ENCODE measurements at places on chromosomes 3 and 15.

DNA sequence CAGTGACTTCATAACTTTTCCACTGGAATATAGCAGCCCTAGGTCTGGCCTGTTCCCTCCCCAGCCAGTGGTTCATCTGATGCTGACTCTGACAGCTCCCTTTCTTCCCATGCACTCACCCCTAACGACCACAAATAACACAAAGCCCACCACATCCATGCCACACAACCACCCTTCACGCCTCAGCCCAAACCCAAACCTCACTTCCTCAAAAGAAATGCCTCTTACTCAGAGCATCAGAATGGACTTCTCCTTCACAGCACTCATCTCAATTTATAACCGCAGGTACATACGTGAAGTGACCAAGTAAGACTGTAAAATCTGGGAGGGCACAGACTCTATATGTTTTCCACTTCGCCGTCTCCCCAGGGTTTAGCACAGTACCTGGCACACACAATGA is 1.1 kb downstream of the RBSN start:
- DNase-seq: peak; percentile 34

- no peak for DNase-seq
Observed at GRCh38 chr15:41827290-41827879, 507 bp upstream of the JMJD7 start.

- no peak for DNase-seq
Observed at GRCh38 chr15:89814112-89814742, 425 bp downstream of the ANPEP start.

DNA sequence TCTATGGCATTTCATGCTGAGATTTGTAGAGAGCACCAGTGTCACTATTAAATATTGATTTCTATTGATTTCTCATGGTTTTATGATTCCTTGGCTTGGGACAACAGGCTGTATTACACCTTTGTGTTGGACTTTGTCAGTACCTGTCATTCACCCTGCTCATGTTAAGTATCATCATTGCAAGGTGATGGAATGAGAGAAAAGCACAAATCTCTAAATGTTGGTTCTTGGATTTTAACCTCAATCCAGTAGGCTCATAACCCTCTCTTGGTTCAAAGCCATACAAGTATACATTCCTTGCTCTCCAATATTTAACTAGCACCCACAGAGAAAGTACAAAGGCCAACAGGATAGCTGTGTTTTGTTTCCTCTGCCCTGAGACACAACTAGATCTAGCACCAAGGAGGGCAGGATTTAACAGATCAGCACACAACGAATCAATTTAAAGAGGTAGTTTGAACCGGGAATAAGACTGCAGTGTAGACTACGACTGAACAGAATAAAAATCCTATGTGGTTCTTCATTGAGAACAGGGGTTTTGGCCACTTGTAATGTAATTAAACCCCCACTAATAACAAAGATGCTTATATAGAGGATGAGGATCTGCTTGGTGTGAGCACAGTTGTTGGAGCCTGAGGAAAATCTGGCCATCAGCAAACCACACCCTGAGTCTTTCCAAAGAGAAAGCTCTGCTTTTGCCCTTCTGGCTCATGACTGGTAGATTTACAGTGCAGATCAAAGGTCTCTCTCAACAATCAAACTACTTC is 78.0 kb upstream of the TNFSF10 start:
- DNase-seq: no peak

GRCh38 chr3:192684151-192684550 is 43.2 kb downstream of the FGF12 start:
- DNase-seq: no peak

DNA sequence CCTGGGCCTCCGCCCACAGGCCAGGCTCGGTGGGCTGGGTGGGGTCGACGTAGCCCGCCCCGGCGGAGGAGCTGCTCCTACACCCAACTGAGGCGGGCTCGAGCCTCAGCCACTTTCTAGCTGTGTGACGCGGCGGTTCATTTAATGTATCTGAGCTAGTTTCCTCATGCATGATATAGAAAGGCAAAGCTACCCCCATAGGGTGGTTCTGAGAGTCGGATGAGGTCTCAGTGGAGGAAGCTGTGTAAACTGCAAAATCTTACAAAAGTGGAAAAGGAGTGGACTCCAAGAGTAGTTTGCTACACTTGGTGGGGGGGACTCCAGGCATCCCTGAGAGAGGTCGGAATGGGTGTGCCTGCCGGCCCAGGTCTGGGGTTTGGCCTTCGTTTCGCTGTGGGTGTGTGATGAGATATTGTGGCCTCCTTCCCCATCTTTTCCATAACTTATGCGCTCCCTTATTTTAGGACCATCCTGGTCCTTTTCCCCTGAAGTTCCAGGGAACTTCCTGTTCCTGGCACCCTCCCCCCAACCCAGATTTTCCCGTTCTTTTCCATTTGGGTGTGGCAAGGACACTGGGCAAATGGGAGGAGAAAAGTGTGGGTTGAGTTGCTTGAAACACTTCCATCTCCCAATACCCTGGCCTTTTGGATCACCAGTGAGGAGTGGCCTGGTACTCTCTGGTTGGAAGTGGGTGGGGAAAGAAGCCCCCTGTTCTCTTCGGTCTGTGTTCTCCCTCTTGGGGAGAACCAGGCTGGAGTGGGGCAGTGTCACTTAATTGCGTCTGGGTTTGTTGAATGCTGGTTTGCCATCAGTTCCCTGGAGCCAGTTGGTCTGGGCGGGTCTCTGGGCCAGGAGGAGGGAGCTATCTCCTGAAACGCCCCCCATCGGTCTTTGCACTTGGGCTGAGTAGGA is 1.1 kb downstream of the PDIA5 start:
- DNase-seq: no peak

- peak; percentile 92 for DNase-seq
Observed at GRCh38 chr3:25648107-25648535, 16.6 kb downstream of the TOP2B start.

- no peak for DNase-seq
Observed at GRCh38 chr3:13359916-13360315, 60.2 kb downstream of the NUP210 start.

DNA sequence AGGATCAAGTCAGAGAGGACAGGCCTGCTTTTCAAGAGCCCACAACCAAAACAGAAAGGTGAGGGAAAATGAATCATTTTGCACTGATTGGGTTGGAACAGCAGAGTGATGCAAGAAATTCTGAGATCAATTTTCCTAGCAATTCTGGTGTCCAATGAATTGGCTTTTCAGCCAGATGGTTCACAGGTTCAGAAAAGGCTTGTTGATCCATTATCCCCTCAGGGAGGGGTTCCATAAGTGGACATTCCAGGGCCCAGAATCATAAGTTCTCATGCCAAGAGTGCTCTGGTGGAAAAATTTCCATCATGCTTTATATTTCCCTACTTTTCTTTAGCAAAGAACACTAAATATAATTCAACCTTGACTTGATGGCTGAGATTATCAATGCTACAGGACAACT is 16.2 kb downstream of the RBP2 start:
- DNase-seq: no peak

DNA sequence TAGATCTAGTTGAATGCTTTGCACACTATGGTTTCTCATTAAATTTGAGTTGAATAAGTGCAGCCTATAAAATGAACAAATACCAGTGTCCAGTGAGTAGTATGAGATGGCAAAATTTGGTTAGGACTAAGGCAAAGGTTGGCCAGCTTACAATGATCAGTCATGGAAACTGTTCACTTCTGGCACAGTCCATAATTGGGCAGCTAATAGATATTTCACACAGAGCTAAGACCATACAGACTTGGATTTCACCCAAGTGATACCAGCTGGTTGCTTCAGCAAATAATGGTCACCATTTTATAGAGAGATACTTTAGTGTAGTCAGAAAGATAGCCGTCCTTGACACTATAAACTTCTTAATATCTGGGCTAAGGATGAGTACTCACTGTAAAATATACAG is 15.7 kb downstream of the GAP43 start:
- DNase-seq: no peak

DNA sequence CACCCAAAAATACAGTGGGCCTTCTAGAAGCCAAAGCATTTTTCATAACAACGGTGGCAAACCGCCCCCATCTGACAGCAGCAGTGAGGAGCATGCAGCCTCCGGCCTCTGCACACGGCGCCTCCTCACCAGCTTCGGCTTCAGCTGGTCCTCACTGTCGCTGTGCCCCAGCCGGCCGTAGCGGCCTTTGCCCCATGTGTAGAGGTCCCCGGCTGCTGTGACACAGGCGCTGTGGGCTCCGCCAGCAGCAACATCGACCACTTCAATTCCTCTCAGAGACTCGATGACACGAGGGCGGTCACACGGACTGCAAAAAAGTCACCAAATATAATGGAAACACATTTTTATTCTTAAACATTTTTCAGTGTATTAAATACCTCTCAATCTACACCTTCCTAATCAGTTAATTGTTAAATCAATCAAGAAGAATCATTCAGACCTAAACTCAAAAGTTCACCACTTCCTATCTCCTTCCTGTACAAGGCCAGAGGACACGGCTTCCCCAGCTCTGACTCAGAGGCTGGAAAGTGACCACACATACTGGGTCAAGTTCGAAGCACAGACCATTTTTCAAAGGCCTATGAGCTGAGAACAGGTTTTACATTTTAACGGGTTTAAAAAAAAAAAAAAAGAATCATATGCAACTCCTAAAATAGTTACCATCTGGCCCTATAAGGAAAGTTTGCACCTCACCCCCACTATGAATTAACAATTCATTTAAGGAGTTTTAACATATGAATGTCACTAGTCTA is 33.6 kb upstream of the OCA2 start:
- DNase-seq: no peak

- no peak for DNase-seq
Observed at GRCh38 chr15:82294061-82294690, 31.6 kb downstream of the SAXO2 start.

GRCh38 chr3:89577637-89578530 is 470.5 kb downstream of the EPHA3 start:
- no peak for DNase-seq

DNA sequence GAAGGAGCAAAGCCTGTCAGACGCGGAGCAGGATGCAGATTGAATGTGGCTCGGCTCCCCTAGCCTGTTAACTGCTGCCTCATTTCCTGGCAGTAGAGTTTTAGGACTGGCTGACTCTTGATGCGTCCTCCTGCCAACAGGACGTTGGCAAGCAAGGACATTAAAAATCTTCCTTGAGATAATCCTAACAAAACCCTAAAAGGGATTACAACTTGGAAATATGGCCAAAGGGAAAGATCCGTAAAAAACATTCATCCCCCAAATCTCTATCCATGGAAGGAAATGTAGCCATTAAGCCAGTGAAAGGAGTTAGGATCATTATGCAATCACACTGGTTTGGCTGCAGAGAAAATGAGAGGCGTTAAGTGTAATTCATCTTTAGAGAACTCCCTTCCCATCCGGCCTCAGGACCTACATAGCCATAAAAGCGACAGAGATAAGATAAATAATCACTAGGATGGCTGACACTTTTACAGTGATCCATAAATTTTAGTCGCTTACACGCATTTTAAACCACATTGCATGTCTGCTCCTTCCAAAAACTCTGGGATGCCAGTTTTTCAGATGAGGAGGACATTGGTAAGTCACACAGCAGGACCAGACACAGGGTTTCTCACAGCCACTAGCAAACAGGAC is 44.5 kb upstream of the C3orf80 start:
- no peak for DNase-seq

- DNase-seq: peak; percentile 49
Observed at GRCh38 chr3:30548600-30548999, 57.8 kb upstream of the TGFBR2 start.

- no peak for DNase-seq
Observed at GRCh38 chr3:4591669-4592068, 98.5 kb downstream of the ITPR1 start.

- no peak for DNase-seq
Observed at GRCh38 chr3:21509731-21510470, 241.1 kb downstream of the ZNF385D start.

DNA sequence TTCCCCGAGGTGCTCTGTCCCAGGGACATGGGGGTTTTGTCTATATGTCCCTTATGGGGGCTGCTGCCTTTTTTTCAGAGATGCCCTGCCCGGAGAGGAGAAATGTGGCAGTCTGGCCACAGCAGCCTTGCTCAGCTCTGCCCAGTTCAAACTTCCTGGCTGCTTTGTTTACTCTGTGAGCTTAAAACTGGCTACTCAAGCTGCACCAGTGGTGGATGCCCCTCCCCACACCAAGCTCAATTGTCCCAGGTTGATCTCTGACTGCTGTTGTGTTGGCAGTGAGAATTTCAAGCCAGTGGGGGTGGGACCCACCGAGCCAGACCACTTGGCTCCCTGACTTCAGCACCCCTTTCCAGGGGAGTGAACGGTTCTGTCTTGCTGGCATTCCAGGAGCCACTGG is 188.9 kb downstream of the STXBP5L start:
- DNase-seq: no peak

DNA sequence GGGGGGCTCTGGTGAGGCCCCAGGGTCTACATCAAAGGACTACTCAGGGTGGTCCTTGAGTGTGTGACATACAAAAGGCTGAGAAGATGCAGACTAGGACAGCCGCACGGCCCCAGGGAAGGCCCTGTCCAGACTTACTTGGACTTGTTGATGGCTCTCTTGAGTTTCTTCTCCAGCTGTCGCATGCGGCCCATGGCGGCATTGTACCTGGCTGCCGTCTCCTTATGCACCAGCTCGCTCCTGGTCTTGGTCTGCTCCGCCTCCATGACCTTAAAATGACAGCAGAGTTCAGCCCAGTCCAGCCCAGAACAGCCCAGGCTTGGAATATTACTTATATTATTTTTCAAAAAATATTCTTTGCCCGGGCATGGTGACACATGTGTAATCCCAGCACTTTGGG is 56.0 kb downstream of the CAPN7 start:
- no peak for DNase-seq

GRCh38 chr15:85490856-85491255 is 110.5 kb downstream of the AKAP13 start:
- DNase-seq: no peak

DNA sequence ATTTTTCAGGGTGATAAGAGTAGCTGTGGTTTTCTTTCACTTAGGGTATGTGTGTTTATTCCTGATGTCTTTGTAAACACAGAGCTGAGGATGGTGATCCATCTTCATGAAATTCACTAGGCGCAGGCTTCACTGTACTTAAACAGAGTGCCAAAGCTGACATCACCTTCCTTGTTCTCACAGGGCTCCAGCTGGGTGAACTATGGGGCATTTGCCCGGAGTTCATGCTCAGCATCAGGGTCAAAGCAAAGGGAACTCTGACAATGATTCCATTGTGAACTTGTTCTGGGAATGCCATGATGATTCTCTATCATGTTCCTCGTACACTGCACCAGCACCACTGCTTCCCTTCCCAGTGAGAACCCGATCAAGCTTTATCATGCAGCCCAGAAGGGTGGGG is 184.8 kb upstream of the P2RY1 start:
- no peak for DNase-seq

DNA sequence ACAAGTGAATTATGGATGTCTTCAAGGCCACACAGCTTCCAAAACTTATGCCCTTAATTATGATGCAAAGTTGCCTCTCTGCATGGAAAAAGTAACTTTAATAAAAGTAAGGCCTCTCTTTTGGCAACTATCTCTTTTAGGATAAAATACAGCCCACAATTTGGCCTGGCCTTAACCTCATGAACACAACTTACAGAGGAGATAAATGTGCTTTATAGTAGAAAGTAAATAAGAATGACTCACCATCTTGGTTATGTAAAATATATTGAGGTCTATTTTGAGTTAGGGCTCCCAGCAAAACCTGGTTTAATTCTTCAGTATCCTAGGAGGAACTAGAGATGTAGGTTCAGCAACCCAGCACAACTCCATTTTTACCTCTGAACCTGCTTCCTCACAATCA is 164.0 kb downstream of the ROBO2 start:
- no peak for DNase-seq

All from stimulated activated CD4-positive, alpha-beta T cell treated with anti-CD3 and anti-CD28 coated beads, Interleukin-2, amount 100 ng/mL, for 48 hours (primary cell).